ENCODE measurements at places on chromosomes 7 and 10.

GRCh38 chr7:127578711-127579275 lies 6.6 kb downstream of the GCC1 start:
- no peak for DNase-seq

- peak; percentile 7 for DNase-seq
Measured at GRCh38 chr10:23326544-23327307, 17.9 kb downstream of the C10orf67 start.

- DNase-seq, result no peak
Measured at GRCh38 chr7:12458520-12459131, 55.0 kb upstream of the VWDE start.

GRCh38 chr7:70456719-70457118 lies 675.2 kb upstream of the GALNT17 start:
- no peak for DNase-seq

DNA sequence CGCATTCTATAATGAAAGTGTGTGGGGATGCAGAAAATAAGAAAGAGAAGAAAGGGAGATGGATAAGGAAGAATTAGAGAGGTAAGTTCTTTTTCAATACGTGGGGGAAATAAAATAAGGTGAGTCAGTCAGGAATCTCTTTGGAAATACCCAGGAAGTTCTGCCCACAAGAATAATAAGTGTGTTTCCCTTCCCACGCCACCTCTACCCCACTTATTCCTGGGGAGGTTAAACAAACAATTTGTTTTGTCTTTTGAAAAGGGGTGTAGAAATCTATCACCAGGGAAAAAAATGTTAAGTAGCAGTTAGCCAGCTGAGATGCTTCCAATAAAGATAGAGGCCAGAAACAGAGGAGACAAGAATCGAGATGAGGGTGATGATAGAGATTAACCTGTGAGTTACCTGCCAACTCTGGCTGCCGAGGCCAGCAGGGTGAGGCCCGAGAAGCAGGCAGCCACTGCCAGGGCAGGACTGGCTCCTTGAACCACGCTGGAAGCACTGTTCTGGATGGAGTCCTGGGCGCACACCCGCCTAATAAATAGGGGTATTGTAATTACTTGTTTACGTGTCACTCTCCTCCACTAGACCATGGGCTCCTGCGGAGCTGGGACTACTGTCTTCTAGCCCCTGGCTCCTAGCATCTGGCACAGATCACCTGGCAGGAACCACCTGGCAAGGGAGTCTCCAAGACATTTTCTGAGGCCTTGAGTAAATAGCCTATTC lies 191.3 kb downstream of the FGFR2 start:
- no peak for DNase-seq

- no peak for DNase-seq
Measured at GRCh38 chr7:22931011-22931410, 82.9 kb downstream of the HYCC1 start.

DNA sequence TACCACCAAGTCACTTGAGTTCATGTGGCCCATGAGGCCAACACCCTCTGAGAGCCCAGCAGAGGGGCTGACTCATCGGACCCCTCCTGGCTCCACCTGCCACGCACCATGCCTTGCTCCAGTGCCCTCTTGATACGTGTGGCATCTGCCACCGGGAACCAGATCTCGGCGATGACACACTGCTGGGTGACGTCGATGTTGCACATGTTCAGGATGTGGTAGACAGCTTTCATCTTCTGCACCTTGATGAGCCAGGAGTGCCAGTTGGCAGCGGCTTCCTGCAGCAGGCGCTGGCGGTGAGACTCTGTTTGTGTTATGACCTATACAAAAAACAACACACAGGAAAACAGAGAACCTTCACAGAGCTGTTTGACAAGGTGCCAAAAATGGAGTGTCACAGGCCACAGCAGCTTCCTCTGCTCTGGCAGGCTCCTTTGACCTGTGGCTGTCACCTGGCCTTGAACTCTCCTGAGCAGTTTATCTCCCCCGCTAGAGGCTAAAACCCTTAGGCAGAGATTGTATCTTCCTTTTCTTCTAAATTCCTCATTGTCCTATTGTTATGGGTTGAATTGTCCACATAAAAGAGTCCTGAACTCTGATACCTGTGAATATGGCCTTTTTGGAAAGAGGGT lies 45.2 kb upstream of the TMEM213 start:
- DNase-seq, result no peak

- no peak for DNase-seq
Measured at GRCh38 chr7:73768641-73769480, 1.2 kb downstream of the CLDN3 start.

DNA sequence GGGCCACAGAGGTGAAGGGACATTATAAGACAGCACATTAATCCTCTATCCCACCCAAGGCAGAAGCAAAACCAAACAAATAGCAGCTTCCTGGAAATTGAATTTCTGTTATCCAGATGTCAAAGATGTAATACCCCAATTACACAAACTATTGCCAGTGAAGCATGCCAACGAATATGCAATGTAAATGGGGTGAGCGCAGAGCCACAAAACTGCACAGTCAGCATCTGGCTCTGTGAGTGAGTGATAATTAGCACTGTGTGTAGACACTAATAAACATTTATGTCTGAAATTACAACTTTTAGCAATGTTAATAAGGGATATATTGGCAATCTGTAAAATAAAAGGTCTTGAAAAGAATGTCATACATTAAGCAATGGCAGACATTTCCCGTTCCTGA lies 3.2 kb downstream of the BEND7 start:
- no peak for DNase-seq

GRCh38 chr10:117646718-117647117 lies 104.2 kb downstream of the EMX2 start:
- DNase-seq, result no peak

- DNase-seq, result no peak
Measured at GRCh38 chr7:7576344-7576743, 9.7 kb downstream of the MIOS start.

- no peak for DNase-seq
Measured at GRCh38 chr7:106183952-106184351, 71.8 kb upstream of the SYPL1 start.

DNA sequence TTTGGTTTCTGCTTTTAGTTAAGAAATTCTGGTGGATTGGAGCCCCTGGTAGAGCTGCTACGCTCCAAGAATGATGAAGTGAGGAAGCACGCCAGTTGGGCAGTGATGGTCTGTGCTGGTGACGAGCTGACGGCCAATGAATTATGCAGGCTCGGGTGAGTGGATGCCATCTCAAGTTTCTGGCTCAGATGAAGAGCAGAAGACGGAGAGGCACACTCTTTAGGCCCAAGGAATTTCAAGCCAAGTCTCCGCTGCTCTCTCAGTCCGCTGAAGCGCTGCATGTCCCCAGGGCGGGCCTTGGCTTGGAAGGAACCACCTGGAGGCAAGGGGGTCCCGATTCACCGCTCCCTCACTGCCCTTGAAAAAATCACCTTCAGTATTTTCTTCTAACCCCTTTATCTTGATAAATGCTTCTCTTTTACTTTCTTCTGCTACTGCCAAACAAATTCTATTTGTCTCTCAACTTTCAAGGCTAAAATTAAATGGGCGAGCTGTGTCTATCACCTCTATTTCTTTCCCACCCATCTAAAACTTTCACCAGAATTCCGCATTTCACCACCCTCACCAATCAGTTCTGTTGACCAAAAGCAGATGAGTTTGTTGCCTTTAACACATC lies 74.2 kb downstream of the ARMC3 start:
- no peak for DNase-seq

DNA sequence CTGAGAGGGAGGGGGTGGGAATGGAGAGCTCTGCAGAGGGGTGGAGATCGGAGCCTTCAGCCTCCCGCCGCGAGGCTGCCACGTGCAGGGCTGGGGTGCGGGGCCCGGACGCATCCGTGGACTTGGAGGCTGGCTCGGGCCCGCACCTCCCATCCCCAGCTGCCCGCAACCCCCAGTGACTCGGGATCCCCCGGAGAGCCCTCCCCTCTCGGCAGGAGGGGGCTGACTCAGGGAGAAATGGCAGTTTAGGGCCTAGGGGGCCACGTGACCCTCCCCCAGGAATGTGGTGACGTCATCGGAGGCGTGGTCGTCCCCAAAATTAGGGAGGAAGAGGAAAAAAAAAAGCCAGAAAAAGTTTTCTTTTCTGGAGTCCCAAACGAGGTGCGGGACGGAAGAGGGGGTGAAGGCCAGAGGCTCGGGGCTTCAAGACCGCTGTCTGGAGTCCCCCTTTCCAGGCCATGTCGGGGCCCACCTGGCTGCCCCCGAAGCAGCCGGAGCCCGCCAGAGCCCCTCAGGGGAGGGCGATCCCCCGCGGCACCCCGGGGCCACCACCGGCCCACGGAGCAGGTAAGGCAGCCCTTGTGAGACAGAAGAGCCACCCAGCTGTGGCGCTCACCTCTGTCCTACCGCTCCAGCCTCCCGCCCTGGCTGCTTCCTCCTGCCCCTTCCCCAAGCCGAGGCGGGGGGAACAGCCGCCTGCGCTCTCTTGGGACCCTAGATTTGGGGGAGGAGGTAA lies at the start of gene TRIP6:
Gene TRIP6 (plus strand): TSS at position 348 of the 736 bp plus-strand sequence. CDS start 111 bp downstream, at position 459.
- DNase-seq, result peak; percentile 82

GRCh38 chr10:29703271-29703670 lies 68.5 kb upstream of the SVIL start:
- no peak for DNase-seq

DNA sequence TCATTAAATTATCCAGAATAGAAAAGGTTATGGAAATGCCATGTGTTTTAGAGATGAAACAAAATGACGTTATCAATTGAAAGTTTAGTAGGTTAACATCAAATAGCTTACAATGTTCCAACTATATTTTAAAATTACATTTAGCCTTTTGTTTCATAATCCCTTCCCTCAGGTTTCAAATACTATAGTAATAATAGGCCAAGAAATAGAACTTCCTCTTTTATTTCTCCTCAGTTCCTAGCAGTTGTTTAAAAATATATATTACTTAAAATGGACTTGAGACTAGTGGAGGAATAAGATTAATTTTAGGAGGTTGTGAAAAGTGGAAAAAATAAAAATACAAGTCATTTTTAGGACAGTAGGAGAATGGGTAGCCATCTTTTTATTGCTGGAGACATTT lies 16.4 kb upstream of the PDSS1 start:
- no peak for DNase-seq

DNA sequence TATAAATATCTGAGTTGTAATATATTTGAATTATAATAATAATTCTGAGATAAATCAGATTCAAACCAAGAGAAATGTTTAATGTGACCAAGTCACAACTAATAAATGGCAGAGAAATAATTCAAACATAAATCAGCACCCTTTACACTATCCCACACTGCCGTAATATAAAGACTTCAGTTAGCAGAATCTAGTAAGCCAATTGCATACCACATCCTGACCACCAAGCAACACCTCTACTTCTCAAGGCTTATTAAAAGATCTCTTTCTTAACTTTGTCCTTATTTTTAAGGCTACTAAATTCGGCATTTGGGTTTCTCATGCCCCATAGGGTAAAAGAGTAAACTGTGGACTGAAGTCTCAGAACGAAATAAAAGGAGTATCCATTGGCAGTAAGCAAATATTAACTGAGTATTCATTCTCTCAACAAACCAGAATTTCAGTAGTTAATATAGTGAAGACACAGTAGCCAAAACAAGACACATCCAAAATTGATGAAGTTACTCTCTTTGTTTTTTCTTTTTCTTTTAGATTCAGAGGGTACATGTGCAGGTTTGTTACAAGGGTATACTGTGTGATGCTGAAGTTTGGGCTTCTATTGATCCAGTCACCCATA lies 14.8 kb downstream of the ACBD5 start:
- no peak for DNase-seq

GRCh38 chr10:11045487-11045886 lies 27.8 kb downstream of the CELF2 start:
- DNase-seq, result no peak

DNA sequence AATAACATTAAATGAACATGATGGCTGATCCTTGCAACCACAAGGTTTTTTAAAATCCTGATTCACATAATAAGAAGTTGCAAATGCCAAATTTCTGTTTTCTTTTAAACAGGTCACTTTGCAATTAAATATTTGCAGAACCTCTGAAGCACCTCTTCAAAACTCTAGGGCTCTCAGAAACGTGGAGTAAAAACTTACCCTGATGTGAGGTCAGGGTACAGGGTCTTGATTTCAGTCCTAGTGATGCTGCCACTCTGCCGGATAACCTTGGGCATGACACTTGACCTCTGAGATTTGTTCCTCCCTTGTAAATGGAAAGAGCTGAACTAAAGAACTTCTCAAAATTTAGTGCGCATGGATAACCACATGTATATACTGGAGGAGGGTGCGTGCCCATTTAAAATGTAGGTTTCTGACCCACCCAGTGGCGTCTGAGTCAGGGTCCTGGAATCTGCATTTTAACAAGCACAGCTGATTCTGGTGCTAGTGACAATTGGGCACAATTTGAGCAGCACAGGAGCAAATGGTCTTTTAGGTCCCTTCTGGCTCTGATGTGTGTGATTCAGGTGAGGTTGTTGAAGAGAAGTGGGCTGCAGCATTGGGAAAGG lies 35.5 kb upstream of the TNPO3 start:
- DNase-seq, result no peak

GRCh38 chr10:8070440-8070839 lies 16.0 kb downstream of the GATA3 start:
- DNase-seq, result no peak

All from skeletal muscle cell (primary cell).